Left kidney (tissue), 8 donors: ENCODE measurements at places on chromosomes 2 and 18. TPM values are rescaled to one million over a fixed set of nuclear protein-coding genes. Genes with fewer than 3 reads are reported as not detected.

Gene UCN
- 0.65 TPM for polyA plus RNA-seq

Gene PSTPIP2
- polyA plus RNA-seq, result 17.1 TPM

Gene MC4R
- polyA plus RNA-seq, result 0.35 TPM

Gene PLEK
- 4.7 TPM for polyA plus RNA-seq

Gene METTL5
- polyA plus RNA-seq, result 55.1 TPM

Gene PLB1
- 1.2 TPM for polyA plus RNA-seq

Gene IMMT
- polyA plus RNA-seq, result 120 TPM

Gene ITGA6
- 152 TPM for polyA plus RNA-seq

Gene ARHGEF4
- polyA plus RNA-seq, result 6.6 TPM

Gene DSG2
- 55.9 TPM for polyA plus RNA-seq

Gene CDH7
- 17.2 TPM for polyA plus RNA-seq

Gene MEP1B
- 0.18 TPM for polyA plus RNA-seq

Gene ASPRV1
- polyA plus RNA-seq, result 4.7 TPM

Gene TFPI
- 39.0 TPM for polyA plus RNA-seq

Gene PHOSPHO2
- polyA plus RNA-seq, result 21.7 TPM

Gene CIB4
- polyA plus RNA-seq, result 0.48 TPM

Gene DCC
- polyA plus RNA-seq, result 8.7 TPM

Gene STARD6
- polyA plus RNA-seq, result not detected

Gene MTCL1
- polyA plus RNA-seq, result 23.8 TPM

Gene FBXO11
- 106 TPM for polyA plus RNA-seq

Gene CCDC150
- 33.5 TPM for polyA plus RNA-seq

Gene CABLES1
- 24.8 TPM for polyA plus RNA-seq

Gene ACTG2
- 0.40 TPM for polyA plus RNA-seq

Gene AUP1
- 96.8 TPM for polyA plus RNA-seq

Gene CUL3
- 136 TPM for polyA plus RNA-seq
